ENCODE measurements at places on chromosomes 6 and 20. TPM values are rescaled to one million over a fixed set of nuclear protein-coding genes. Genes with fewer than 3 reads are reported as not detected.

DNA sequence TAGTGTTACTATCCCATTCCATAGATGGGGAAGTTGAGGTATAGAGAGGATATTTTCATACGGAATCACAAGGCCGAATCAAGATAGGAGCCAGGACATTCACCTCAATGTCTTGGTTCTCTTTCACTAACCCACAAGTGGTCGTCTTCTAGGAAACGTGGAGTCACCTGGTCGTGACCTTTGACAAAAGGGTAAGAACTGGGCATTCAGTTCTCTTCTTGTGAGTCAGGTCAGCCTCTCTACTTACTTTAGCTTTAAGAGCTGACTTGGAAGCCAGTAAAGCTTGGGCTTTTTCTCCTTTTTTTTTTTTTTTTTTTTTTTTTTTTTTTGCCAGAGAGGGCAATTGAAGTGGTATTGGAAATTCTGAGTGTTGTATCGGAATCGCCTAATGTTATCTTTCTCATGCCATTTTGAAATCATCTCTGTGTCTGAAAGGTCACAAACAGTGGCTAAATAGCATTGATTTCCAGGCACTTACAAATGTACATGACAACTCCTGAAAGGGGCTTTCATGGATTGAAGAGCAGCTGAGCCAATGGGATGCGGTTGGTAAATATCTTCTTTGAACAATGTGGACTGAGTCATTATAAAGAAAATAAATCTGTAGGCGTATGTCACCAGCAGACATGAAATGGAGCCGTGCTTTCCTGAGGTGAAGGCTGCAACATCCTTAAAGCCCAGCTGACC, 356.9 kb downstream of the KIF16B start:
- no peaks in the 10 kb centered on the region for H3K4me1 ChIP-seq
- H3K4me3 ChIP-seq, result no peak overlapping the region
- H3K36me3 ChIP-seq, result no peaks in the 10 kb centered on the region
- H3K27ac ChIP-seq, result no peak overlapping the region
- no peak for DNase-seq
- no peaks in the 10 kb centered on the region for H3K27me3 ChIP-seq

- no peaks in the 10 kb centered on the region for H3K27me3 ChIP-seq
- no peaks in the 10 kb centered on the region for H3K4me1 ChIP-seq
- no peaks in the 10 kb centered on the region for H3K36me3 ChIP-seq
- H3K4me3 ChIP-seq, result no peak overlapping the region
- no peak for DNase-seq
Measured at GRCh38 chr6:168414336-168415097, 26.5 kb upstream of the SMOC2 start.

EYS gene
- not detected for total RNA-seq

DNA sequence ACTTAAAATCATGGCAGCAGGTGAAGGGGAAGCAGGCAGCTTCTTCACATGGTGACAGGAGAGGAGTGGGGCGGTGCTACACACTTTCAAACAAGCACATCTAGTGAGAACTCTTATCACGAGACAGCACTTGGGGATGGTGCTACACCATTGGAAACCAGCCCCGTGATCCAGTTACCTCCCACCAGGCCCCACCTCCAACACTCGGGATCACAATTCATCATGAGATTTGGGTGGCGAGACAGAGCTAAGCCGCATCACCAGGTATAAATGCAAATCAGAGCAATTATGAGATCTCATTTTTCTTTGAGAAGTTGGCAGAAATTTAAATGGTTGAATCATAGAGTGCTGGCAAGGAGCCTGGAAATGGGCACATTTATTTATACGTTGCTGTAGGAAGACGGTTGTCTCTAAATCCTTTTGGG, 31.4 kb downstream of the IGF2R start:
- no peak for DNase-seq
- no peak overlapping the region for H3K4me3 ChIP-seq
- H3K27ac ChIP-seq, result no peak overlapping the region
- no peaks in the 10 kb centered on the region for H3K4me1 ChIP-seq
- H3K36me3 ChIP-seq, result no peaks in the 10 kb centered on the region

DNA sequence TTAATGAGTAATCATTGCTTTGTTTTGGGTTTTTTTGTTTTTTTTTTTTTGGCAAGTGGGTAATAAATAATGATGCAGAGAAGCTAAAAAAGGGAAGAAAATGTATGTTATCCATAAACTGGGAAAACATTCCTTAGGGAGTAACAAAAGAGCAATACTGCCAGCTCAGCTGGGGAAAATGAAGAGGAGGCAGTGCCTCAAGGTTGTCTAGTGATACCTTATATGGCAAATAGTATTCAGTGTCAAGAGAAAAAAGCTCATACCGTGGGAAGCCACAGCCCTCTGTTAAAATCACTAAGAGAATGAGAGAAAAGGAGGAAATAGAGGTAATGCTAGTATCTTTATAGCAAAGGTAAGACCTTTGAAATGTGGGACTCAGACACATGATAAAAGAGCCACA, 47.1 kb upstream of the SMLR1 start:
- H3K27me3 ChIP-seq, result no peaks in the 10 kb centered on the region
- H3K4me3 ChIP-seq, result no peak overlapping the region
- peaks cover 30% of the 10 kb centered on the region for H3K4me1 ChIP-seq
- peak overlapping the region; percentile 59 for H3K27ac ChIP-seq
- DNase-seq, result no peak

DNA sequence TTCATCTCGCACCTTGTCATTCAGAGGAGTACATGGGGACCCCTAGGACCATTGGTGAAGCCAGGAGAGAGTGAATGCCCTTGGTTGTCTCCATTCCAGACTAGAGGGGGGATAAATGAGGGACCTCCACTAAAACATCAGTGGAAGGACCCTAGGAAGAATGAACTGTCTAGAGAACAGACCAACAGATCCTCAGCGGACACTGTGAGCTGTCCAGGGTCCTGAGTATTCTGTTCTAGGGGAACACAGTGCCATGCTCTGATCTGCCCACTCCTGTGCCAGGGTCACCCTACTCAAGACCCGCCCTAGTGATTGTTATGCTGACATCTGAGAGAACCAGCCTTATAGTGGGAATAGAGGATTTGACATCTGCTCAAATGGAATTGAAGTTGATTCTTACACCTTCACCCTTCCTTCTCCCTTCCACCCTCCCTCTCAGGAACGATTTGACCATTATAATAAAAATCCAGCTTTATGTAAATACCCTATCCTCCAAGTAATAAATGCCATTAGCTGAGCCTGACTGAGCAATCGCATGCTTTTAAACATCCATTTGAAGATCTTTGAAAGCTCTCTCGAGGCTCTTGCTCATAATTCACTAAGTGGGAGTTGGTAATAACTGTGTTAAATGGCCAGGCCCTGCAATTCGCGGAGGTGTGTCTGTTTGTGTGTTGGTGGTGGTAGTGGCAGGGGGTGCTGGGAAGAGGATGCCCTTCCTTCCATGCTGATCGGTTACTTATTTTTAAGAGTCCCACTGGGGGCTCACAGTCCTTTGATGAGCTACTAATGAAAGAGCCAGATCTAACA, 43.6 kb upstream of the SLC32A1 start:
- H3K36me3 ChIP-seq, result no peaks in the 10 kb centered on the region
- H3K27ac ChIP-seq, result no peak overlapping the region
- no peaks in the 10 kb centered on the region for H3K4me1 ChIP-seq

DNA sequence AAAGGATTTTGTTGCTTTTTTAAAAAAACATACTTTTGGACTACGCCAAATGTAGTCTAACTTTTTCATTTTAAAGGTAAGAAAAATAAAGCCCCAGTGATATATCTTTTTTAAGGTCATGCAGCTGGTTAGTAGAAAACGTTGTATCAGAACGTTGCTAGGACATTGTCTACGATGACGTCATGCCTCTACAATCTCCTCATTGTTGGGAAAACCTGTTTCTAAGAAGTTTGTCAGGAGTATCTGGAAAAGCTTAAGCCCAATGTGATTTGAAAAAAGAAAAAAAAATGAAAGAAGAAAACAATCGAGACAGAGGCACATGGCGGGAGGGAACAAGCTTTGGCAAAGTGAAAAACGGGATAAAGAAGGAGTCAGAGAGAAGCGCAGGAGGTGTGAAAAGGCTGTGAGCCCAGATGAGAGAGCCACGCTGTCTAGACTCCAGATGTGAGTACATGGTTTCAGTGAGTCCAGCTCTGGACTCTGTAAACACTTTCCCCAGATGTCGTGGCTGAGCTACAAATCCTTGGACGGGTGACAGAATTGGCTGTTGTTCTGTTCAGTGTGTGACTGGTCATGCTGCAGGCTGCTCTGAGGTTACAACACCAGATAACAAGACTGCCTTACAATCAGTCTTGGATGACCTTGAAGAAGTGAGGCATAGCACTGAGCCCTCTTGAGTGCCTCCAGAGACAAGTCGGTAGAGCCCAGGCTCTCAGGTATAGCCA, 656.7 kb upstream of the ID4 start:
- no peaks in the 10 kb centered on the region for H3K36me3 ChIP-seq
- peak; percentile 90 for DNase-seq
- H3K4me3 ChIP-seq, result peak overlapping the region; percentile 22
- no peaks in the 10 kb centered on the region for H3K27me3 ChIP-seq

TRIM15 gene
- not detected for total RNA-seq

EPPIN gene
- total RNA-seq, result not detected

GRCh38 chr20:21048841-21049273, 57.3 kb downstream of the LINC00237 start:
- H3K27ac ChIP-seq, result no peak overlapping the region
- no peaks in the 10 kb centered on the region for H3K36me3 ChIP-seq
- H3K27me3 ChIP-seq, result peaks cover 5% of the 10 kb centered on the region
- DNase-seq, result peak; percentile 46
- no peak overlapping the region for H3K4me3 ChIP-seq

DNA sequence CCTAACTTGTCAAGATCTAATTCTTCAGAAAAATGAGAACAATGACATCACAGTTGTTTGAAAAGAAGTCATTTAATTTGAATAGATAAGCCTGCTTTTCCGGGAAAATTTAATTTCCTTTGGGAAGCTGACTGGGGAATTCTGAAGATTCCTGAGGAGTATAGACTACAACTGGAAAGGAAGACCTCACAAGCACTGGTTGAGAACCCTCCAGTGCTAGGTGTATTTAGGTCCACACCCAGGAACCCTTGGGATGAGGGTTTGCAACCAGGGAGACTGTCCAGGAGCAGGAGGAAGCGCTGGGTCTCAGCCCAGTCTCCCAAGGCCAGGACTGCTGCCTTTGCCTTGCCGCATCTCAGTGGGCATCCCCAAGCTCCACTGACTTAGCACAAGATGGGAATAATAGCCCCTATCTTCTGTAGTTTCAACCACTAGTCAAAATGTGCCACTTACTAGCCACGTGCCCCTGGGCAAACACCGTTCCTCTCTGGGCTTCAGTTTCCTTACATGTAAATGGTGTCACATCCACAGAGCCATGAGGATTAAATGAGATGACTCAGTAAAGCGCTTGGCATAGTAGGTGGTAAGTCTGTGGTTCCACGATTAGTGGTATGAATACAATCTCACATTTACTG, 6.9 kb upstream of the CD93 start:
- no peak overlapping the region for H3K4me3 ChIP-seq
- H3K27ac ChIP-seq, result no peak overlapping the region
- DNase-seq, result no peak
- H3K4me1 ChIP-seq, result no peaks in the 10 kb centered on the region

DNA sequence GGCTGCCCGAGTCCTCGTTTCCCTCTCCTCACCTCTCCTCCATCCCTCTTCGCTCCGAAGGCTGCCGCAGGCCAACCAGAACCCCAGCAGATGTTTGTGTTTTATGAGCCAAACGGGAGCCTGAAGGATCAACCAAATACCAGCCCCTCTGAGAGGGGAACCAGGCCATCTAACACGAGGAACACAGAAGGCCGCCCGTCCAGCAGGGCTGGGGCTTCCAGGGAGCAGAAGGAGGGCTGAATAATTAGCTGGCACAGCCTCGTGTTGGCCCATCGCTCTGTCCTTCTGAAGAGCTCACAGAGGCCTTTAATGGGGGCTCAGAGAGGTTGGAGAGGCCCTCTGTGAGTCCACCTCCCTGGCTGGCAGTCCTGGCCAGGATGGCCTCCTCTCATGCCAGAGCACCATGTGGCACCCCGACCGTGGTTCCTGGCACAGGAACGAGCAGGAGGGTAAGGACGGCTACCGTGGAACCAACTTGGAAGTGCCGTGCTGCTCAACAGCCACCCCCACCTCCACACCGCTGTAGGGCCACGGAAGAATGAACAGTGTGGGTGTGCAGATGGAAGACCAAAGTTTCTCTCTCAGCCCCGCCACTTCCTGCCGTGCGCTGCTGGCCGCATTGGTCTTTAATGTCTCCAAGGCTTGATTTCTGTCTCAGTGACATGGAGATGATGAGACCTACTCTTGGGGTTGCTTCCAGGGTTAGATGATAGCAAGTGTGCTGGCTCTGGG, 155.2 kb downstream of the SCML4 start:
- H3K27me3 ChIP-seq, result no peaks in the 10 kb centered on the region
- DNase-seq, result no peak
- no peaks in the 10 kb centered on the region for H3K36me3 ChIP-seq

SPATS1 gene
- total RNA-seq, result not detected

GRCh38 chr6:121600389-121601168, 165.1 kb downstream of the GJA1 start:
- DNase-seq, result no peak
- H3K4me3 ChIP-seq, result no peak overlapping the region
- H3K36me3 ChIP-seq, result no peaks in the 10 kb centered on the region
- H3K4me1 ChIP-seq, result peaks cover 11% of the 10 kb centered on the region

DNA sequence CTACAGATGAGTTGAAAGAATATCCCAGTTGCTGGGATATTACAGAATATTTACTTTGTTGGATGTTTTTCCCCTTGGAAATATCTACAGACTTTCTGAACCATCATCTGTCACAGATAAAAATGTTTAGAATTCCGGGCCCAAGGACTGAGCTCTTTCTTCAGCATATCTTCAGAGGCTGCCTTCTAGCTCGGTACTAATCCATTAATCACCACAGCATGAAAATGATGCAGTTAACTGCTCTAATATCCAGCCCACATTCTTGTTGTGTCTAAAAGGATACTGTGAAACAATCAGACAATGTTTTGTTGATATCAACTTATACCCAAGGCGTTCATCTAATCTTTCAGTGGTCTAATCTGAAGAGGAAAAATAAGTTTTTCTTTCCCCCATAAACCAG, 247.4 kb downstream of the TBC1D32 start:
- H3K4me3 ChIP-seq, result no peak overlapping the region
- DNase-seq, result no peak
- H3K36me3 ChIP-seq, result no peaks in the 10 kb centered on the region

- DNase-seq, result no peak
- no peaks in the 10 kb centered on the region for H3K27me3 ChIP-seq
- H3K36me3 ChIP-seq, result no peaks in the 10 kb centered on the region
- no peak overlapping the region for H3K27ac ChIP-seq
Measured at GRCh38 chr6:156175433-156175832, 601.7 kb upstream of the ARID1B start.

DNA sequence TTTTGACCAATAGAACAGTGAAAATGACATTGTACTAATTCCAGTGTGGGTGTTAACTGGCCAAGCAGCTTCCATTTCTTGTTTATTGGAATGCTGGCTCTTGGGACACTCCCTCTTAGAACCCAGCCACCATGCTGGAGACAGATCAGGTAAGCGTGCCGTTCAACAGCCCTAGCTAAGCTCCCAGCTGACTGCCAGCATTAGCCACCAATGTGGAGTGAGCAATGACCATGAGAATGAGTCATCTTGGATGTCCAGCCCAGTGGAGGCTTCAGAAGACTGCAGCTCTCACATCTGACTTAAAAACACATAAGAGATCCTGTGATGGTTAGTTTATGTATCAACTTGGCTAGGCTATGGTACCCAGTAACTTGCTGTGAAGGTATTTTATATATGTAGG, 3.0 kb upstream of the LINC00237 start:
- H3K27me3 ChIP-seq, result peaks cover 41% of the 10 kb centered on the region
- no peak overlapping the region for H3K27ac ChIP-seq
- H3K4me1 ChIP-seq, result no peaks in the 10 kb centered on the region
- no peaks in the 10 kb centered on the region for H3K36me3 ChIP-seq
- H3K4me3 ChIP-seq, result no peak overlapping the region

TAF8 gene
- 8.6 TPM for total RNA-seq
